ENCODE measurements at places on chromosomes 4 and X.

DNA sequence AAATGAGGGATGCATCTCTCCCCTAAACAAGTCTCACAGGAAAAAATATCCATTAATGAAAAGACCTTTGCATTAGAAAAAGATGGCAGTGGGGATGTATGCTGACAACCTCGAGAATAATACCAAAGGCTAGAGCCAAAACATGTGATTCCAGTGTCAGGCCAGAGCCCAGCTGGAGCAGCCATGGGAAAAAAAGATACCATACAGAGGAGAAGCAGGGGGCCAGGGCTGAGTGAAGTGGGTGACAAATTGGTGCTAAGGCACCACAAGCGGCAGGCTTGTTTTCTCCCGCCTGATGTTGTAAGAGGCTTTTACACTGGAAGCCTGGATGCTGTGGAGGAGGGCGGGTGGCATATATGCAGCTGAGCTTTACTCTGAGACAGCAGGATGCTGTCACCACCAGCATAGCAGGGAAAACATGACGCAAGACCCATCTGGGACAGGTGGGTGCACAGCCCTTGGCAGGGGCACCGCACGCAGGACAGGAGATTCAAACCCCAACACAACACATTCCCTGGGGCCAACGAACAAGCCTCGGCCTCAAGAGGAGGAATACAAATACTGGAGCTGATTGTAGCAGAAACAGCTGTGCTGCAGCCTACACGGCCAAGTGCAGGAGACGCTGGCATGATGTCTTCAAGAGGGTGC, 91.9 kb downstream of the TSPAN5 start:
- no peak for DNase-seq

GRCh38 chr4:151484396-151485102, 75.6 kb downstream of the FHIP1A start:
- no peak for DNase-seq

GRCh38 chr4:38668203-38668971, 4.4 kb downstream of the KLF3 start:
- no peak for DNase-seq

GRCh38 chr4:100162027-100162685, 28.1 kb downstream of the DDIT4L start:
- DNase-seq, result no peak

Data from hematopoietic multipotent progenitor cell treated with erythropoietin and hydrocortisone succinate and interleukin-3 and kit ligand, for 4 days (in vitro differentiated cells).